ENCODE measurements at places on chromosomes 13 and 19.
A peak's percentile ranks its signal among the peaks of the same experiment; 100 is the strongest.

DNA sequence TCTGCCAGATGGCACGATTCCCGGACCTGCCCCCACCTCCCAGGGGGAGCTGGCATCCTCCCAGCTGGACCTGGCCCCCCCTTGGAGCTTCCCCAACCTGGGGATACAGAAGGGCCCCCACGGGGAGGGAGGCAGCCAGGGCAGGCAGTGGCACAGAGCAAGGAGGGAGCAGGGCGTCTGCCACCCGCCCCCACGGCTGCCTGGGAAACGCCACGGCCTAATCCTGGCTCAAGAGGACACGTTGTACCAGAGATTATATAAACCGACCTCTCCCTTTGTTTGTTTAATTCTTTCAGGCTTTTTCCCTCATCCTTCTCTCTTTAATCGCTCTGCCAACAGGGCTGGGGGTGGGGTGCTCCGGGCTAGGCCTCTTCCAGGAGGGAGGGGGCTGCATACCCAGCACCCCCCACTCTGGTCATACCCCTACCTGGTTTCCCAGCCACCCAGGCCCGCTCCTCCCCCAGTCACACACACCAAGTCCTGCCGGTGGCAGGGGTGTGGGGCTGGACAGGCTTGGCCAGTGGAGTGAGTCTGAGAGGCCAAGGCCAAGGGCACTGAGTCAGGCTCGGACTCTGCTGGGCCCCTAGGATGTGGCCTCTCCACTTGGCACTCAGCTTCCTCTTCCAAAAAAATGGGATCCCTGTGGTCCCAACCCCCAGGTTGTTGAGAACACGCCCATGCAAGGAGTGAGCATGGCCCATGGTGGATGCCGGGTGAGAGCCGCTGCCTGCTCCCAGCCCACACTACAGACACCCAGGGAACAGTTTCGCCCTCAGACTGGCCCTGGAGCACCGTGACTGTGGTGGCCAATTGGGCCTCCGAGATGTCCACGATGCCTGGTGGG is 29.5 kb upstream of the NFIC start:
- no peak for DNase-seq

DNA sequence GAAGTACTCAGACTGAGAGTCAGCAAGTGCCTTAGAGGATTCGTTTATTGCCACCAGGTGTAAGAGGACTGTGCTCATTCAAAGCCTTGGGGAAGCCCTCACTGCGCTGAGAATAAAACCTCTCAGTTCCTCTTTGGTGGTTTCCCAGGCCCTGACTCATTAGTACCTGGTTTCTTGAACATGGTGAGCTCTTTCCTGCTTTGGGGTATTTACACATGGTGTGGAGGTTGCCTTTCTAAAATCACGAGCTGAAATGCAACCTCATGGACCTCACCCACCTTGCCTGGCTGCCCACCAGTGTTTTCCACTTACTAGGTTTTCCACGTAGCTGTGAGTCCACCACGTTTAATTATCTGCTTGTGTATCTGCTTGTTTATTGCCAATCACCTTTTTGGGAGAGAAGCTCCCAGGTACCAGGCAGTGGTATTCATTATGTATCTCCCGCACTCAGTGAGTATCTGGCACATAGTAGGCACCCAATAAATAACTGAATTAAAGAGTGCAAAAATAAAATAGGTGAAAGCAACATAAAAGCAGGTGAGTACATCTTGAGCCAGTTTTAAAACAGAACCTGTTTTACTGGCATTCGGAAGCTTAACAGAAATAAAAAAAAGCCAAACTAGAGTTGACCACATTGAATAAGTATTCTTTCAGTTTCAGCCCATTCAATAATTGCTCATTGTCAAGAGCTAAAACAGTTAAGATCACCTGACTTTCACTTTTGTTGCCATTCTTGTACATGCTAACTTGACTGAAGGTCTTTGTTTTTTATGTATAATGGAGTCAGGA is 533.0 kb downstream of the MYO16 start:
- peak; percentile 62 for DNase-seq

- no peak for DNase-seq
Observed at GRCh38 chr19:45887200-45887710, 1.3 kb upstream of the IRF2BP1 start.

DNA sequence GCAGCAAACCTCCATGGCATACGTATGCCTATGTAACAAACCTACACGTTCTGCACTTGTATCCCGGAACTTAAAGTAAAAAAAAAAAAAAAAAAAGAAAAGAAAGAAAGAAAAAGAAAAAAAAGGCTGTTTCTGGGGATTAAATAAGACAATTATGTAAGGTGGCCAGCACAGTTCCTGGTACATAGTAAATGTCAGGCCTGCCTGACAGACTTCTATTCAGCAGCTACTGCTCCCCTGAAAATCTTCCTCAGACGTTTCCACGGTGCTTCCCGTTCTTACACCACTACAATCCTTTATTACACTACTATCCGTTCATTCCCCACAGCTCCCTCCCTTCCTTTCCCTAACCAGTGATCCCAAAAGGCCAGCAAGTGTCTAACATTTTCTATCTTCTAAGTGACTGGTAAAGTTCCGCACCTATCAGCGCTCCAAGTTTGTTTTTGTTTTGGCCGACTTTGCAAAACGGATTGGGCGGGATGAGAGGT is 636 bp upstream of the RB1 start:
- no peak for DNase-seq

Measured in stimulated activated CD4-positive, alpha-beta T cell treated with anti-CD3 and anti-CD28 coated beads, Interleukin-1b, Interleukin-23, amount 100 ng/mL, for 48 hours (primary cell).